ENCODE measurements at places on chromosomes 5 and 9.

GRCh38 chr9:75826314-75826713, 64.2 kb upstream of the PCSK5 start:
- DNase-seq = no peak
- H3K27ac ChIP-seq = no peak overlapping the region
- H3K27me3 ChIP-seq = no peaks in the 10 kb centered on the region
- H3K36me3 ChIP-seq = no peaks in the 10 kb centered on the region
- no peaks in the 10 kb centered on the region for H3K4me1 ChIP-seq

DNA sequence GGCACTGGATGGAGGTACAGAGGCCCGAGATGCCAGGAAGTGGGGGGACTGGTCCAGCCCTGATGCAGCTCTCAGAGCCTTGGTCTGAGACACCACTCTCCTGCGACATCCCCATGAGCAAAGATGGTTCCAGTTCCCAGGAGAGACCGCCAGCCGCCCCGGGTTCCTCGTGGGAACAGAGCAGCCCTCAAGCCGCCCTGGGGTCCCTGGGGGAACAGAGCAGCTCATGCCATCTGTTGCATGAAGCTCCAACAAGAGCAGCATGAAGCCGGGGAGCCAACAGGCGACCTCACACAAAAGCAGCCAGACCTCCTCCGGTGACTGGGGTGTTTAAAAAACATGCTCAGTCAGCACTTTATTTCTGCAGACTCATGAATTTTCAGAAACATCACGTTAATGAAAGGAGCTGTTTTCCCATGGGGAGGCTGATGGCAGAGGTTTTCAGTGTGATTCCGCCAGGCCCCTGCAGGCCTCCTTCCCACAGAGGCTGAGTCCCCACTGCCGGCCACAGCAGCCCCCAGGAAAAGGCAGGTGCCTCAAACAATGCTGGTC, 6.2 kb downstream of the SLC6A18 start:
- H3K36me3 ChIP-seq = no peaks in the 10 kb centered on the region
- H3K27ac ChIP-seq = no peak overlapping the region
- no peaks in the 10 kb centered on the region for H3K27me3 ChIP-seq
- no peak for DNase-seq

- no peaks in the 10 kb centered on the region for H3K4me1 ChIP-seq
- no peak overlapping the region for H3K27ac ChIP-seq
- no peak overlapping the region for H3K4me3 ChIP-seq
- no peaks in the 10 kb centered on the region for H3K36me3 ChIP-seq
- H3K27me3 ChIP-seq = no peaks in the 10 kb centered on the region
- no peak for DNase-seq
Measured at GRCh38 chr5:29897916-29898315, 1295.6 kb upstream of the CDH6 start.

DNA sequence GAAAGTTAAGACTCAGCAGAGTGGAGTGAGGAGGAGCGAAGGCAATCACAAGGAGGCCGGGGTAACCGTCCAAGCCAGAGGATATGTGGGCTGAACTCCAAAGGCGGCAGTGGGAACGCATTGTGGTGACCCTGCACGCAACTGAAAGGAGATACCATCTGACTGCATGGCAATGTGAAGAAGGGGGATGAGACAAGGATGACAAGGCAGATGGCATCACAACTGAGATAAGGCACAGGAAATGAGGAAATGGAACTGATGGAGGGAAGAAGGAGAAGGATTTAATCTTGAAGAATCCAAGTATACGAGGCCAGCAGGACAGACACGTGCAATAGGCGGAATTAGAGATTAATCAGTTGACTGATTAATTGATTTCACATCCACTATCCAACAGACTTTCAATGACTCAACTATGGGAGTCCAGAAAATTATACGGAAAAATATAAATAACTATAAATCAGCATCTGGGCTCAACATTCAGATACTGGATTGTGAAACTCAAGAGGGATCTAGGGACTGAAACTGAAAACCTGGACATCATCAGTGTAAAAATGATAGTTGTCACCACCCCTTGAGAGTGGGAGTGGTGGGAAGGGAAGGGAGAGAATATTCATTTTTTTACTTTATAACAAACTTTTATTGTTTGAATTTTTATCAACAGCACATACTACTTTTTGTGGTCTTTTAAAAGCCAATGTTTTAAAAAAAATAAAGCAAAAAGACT, 86.1 kb downstream of the ARL15 start:
- no peak overlapping the region for H3K4me3 ChIP-seq
- H3K4me1 ChIP-seq = peaks cover 3% of the 10 kb centered on the region
- no peaks in the 10 kb centered on the region for H3K36me3 ChIP-seq
- H3K27me3 ChIP-seq = no peaks in the 10 kb centered on the region
- no peak for DNase-seq

GRCh38 chr9:128643519-128644300, 12.9 kb downstream of the DYNC2I2 start:
- H3K4me1 ChIP-seq = peaks cover 3% of the 10 kb centered on the region
- peaks cover 2% of the 10 kb centered on the region for H3K36me3 ChIP-seq
- H3K4me3 ChIP-seq = no peak overlapping the region
- no peaks in the 10 kb centered on the region for H3K27me3 ChIP-seq
- no peak for DNase-seq
- no peak overlapping the region for H3K27ac ChIP-seq

DNA sequence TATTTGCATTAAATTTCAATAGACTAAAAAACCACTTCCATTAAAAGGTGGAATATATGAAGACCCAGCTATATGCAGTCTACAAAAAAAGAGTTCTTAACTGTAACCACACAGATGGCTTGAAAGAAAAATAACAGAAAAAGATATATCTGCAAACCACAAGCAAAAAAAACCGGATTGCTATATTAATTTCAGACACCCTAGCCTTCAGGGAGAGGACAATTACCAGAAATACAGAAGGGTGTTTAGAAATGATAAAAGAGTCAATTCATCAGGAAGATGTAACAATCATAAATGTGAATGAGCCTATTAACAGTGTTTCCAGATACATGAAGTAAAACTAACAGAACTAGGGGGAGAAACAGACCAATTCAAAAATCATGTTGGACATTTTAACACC, 56.9 kb upstream of the SMIM23 start:
- no peak overlapping the region for H3K4me3 ChIP-seq
- H3K36me3 ChIP-seq = no peaks in the 10 kb centered on the region
- DNase-seq = no peak
- no peak overlapping the region for H3K27ac ChIP-seq
- no peaks in the 10 kb centered on the region for H3K27me3 ChIP-seq
- H3K4me1 ChIP-seq = no peaks in the 10 kb centered on the region

GRCh38 chr5:44807269-44807668, 1.5 kb upstream of the MRPS30 start:
- DNase-seq = no peak
- no peaks in the 10 kb centered on the region for H3K27me3 ChIP-seq
- H3K36me3 ChIP-seq = no peaks in the 10 kb centered on the region
- H3K4me3 ChIP-seq = no peak overlapping the region
- H3K4me1 ChIP-seq = no peaks in the 10 kb centered on the region
- no peak overlapping the region for H3K27ac ChIP-seq

- no peaks in the 10 kb centered on the region for H3K36me3 ChIP-seq
- H3K27ac ChIP-seq = no peak overlapping the region
- H3K27me3 ChIP-seq = no peaks in the 10 kb centered on the region
Measured at GRCh38 chr5:81225463-81225862, 7.7 kb upstream of the CKMT2 start.

DNA sequence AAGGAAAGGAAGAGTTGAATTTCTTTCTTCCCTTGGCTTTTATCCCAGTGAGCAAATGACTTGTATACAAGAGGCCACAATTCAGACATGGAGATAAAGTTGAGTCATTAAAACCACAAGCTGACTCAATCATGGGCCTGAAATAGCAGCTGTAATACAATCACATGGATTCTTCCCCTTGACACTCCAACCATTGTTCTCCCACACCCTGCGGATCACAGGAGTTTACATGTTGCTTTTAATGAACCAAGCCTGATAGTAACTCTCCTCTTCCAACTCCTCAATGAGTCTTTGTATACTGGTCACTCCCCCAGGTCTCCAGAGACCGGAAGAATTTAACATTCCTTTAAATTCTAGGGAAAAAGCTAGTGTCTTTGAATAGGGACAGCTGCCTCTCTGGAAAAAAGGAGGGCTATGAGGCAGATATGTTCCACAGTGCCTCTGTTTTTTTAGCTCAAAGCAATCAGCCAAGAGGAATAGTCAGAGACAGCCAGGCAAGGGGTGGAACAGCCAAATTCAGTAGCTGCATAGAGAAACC, 32.4 kb downstream of the PCDHGC5 start:
- peak overlapping the region; percentile 78 for H3K27ac ChIP-seq
- H3K36me3 ChIP-seq = peaks cover 4% of the 10 kb centered on the region
- H3K4me3 ChIP-seq = no peak overlapping the region
- no peaks in the 10 kb centered on the region for H3K27me3 ChIP-seq

DNA sequence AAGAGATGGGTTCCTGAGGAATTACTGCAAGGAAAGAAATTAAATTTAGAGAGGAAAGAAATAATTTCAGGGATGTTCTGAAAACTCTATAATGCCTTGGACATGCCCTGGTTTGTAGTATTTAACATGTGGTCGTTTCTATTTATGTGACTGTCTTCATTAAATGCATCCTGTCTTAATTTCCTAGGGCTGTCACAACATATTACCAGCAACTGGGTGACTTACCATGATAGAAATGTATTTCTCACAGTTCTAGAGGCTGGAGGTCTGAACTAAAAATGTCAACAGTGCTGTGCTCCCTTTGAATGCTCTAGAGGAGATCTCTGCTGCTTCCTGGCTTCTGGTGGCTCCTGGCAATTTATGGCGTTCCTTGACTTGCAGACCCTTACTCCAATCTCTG, 287.7 kb downstream of the FBXL7 start:
- no peak for DNase-seq
- no peaks in the 10 kb centered on the region for H3K27me3 ChIP-seq
- no peak overlapping the region for H3K4me3 ChIP-seq
- H3K36me3 ChIP-seq = no peaks in the 10 kb centered on the region
- H3K27ac ChIP-seq = no peak overlapping the region
